Esophagus squamous epithelium (tissue), 5 donors: ENCODE measurements at places on chromosomes 11 and 22.

- no peak for DNase-seq
Measured at GRCh38 chr11:125168918-125169456, 4.4 kb downstream of the PKNOX2 start.

DNA sequence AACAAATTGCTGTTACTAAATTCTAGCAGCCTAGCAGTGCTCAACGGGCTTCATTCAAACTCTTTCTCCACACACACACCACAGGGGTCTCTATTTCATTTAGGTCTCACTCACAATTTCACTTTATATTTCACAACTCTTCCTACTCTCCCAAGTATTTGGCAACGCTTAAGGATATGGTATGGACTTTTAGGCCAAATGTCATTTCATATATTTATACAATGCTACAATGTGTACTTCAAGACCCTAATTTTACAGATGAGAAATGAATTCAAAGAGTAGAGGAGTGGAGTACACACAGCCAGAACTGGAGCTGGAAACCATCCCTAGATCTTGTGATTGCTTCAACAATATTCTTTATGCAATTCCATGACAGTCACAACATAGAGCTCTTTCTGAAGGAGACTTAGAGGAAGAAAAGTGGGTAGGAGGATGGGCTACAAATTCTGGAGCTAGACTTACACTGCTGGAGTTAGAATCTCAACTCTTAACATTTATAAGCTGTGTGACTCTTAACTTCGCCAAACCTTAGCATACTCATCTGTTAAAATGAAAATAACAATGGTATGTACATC, 2.5 kb upstream of the MS4A13 start:
- DNase-seq, result no peak

DNA sequence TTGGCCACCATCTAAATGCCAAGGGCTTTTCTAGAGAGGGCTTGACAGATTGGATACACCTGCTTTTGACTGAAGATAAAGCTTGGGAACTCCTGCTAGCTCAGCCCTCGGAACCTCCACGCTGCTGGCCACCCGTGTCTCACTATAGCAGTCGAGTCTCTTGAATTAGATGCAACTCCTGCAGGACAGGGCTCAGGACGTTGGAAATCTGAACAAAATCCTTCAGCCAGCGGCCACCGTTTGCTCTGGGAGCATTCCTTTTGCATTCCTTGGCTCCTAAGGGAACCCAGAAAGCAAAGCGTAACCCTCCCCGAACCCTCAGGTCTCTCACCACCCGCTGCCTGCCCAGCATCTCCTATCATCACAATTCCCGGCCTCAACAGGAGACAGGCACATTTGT, 77.8 kb downstream of the GRIK4 start:
- no peak for DNase-seq

DNA sequence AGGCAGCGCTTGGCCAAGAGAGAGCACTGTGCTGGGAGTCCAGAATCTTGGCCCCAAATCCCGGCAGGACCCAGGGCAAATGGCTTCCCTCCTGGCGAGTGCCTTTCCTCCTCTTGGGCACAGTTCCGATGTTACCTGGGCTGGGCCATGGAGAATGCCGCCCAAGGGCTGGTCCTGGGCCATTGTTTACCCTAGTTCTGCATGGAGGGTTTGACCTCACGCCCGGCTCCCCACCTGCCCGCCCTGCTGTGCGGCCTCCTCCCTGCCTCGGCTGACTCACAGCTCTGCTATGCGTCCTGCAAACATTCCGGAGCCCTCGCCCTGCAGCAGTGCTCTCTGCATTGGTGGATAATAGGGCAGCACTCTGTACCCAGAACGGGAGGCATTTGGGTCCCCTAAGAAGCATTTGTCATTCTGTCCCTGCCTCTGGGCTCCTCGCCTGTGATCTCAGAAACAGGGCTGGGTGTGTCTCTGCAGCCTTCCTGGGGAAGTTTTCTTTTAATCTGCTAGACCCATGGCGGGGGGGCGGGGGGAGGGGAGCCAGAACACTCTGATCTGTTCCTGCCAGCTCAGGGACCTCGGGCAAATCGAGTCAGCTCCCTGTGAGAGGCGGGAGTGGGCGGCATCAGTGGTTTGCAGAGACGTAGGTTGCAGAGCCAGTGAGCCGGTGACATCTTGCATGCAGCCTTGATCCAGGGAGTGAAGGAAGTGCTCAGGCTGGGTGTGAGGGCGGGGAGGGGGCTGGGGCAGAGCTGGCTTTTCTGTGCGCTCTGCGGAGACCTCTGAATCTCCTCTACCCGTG, 32.9 kb upstream of the SMIM38 start:
- no peak for DNase-seq

DNA sequence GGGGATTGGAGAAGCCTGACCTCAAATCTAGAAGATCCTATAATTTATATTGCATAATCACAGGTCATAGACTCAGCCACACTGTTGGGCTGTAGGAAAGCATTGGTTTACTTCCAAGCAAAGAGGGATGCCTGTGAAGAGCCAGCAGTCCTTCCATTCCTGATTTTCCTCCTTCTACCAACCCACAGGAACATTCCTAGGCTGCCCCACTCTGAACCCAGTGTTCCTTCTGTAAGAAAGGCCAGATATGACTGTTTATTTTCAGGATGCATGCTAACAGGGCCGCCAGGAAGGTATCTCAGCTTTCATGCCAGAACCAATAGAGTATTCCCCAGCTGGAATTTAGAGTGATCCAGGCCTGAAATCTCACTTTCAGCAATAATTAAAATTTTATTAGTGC, 197.1 kb downstream of the ETS1 start:
- no peak for DNase-seq

DNA sequence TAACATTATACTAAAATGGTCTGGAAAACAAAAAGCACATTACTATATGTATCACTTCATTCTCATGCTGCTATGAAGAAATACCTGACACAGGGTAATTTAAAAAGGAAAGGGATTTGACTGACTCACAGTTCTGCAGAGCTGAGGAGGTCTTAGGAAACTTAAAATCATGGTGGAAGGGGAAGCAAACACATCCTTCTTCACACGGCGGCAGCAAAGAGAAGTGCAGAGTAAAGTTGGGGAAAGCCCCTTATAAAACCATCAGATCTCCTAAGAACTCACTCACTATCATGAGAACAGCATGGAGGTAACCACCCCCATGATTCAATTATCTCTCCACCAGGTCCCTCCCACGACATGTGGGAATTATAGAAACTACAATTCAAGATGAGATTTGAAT, 60.0 kb downstream of the FAM181B start:
- DNase-seq, result no peak

- no peak for DNase-seq
Measured at GRCh38 chr11:12211331-12212065, 101.1 kb downstream of the MICAL2 start.

DNA sequence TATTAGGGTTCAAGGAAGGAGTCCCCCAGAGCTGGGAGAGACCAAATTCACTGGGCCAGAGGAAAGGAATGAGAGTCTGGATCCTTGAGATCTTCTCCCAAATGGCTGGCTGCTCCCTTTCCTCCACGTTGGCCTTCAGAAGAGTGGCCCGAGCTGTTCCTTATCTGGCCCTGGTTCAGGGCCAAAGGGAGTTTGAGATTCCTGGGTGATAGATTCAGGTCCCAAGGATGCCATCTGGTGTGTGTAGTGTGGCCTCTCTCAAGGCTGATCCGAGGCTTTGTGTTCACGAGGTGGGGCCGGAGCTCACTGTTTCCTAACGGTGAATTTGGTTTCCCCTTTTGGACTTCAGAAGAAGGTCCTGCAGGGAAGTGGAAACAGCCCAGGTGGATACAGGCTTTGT, 17.4 kb upstream of the ABCC8 start:
- DNase-seq, result no peak

DNA sequence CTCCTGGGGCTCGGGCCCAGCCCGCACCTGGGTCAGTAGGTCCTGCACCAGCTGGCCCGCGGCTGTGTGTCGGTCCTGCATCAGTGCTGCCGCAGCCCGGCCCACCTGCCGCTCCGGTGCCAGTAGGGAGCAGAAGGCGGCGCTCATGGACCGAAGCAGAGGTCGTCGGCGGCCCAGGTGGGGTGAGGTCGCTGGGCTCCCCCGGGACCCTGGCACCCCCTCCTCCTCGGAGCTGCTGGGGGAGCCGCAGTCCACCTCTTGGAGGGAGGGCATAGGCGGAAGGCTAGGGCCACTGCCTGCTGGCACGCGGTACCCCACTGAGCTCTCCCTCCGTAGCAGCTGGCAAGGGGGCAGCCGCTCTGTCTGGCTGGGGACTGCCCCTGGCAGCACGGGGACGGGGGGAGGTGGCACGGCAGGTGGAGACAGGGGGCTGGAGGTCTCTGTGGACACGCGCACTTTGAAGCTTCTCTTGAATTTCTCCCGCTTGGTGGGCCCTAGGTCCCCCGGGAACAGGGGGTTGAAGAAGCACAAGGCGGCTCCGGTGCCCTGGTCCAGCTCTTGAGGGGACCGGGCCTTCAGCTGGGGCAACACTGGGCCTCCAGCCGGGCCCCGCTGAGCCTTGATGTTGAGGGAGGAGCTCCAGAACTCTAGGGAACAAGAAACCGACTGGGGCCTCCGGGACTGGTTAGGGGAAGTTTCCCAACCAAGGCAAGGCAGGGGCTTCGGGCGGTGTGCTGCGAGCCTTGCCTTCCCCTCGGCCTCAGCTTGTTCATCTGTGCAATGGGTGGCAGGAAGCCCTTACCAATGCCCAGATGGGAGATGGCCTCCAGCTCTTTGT, 1.4 kb downstream of the RIN1 start:
- no peak for DNase-seq

DNA sequence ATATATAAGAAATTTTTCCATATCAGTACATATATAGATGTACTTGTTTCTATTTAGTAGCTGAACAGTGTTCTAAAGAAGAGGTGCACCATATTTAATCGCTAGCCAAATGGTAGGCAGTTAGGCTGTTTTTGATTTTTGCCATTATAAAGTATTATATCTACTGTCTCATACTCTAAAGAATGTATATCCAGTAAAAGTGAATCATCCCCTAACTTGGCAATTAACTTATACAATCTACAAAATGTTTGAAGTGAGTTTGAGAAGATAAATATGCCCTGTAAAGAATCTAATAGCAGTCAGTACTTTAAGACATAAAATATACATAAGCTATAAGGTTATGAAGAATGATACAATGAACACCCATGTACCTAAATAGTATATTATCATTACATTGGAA, 291.5 kb downstream of the SWAP70 start:
- DNase-seq, result no peak

DNA sequence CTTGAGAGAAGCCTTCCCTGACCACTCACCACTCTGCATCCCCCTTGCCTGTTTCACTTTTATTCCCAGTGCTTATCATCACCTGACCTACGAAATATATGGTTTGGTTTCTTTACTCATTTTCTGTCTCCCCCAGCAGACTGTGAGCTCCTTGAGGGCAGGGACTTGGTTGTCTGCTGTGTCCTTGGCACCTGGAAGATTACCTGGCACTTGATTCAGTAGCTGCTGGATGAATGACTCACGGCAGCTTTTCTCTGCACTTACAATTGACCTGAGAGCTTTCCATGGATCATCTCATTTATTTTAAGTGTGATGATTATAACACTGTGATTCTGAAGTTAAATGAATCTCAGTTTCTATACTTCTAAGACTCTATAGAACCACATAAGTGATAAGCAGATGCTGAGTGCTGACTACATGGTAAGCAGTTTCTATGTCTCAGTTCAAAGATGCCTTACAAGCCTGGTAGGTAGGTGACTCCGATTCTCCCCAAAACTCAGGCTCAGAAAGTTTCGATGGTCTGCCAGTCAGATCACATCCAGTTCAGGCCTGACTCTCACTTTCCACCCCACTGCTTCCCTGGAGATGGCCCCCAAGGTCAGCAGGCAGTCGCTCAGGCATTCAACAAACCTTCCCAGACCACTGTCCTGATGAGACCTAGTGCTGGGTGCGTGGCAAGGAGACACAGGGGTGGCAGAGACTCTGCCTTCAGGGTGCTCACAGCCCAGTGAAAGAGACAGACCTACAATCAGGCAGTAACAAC, 11.6 kb downstream of the IL2RB start:
- DNase-seq, result no peak

DNA sequence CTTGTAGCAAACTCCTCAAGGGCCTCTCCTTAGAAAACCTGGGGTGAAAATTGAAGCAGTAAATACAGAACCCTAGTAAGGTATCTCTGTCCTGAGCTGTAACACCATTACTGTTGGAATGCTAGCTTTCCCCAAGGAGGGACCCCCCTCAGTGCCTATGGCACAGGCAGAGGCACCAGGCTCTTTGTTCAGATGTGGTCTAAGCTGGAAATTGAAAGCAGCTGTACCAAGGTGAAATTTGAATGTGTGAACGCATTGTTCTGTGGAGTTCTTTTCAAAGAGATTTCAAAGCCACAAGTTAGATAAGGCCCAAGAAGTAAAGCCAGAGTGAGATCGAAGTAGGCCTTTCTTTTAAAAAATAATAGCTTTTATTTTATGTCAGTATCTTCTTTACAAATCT, 71.9 kb upstream of the HORMAD2 start:
- no peak for DNase-seq

DNA sequence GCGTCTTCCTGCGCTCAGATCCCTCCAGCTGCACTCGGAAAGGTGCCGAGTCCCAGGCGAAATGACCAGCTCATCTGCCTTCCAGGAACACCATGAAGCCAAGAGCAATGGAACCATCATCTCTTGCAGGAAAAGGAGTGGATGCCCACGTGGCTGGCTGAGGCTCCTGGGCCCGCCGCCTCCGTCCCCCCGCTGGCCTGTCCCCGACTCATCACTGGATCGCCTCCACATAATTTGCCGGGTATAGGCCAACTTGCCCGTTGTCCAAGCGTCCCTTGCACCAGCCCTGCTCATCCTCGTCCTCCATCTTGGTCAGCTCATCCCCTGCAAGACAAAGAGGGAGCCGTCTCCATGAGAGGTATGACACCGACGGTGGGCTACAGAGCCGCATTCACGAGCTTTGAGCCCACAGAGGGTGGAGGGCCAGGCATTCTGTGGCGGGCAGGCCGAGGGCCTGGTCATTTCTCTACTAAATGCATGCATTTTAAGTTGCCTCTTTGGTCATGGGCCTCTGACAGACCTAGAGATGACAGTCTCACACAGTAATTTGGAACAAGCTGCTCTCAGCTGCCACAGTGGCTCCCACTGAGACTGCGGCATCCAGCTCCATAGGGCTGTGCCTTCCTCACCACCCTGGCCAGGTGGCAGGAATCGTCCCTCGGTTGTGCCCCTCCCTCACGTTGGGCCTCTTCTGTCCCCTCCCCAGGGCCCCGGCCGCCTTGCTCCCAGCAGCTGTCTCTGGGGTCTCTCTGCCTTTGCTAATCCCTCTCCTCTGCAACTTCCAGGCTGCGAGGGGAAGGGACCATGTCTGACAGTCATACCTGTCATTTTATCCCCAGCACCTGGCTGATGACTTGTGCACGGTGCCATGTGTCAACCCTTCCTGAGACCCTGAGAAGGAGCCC, 14.3 kb upstream of the ARFGAP3 start:
- DNase-seq, result no peak

GRCh38 chr11:77806415-77806814, 14.1 kb downstream of the RSF1 start:
- no peak for DNase-seq

GRCh38 chr11:108774037-108774730, 109.3 kb downstream of the DDX10 start:
- DNase-seq, result no peak

GRCh38 chr22:36587289-36588154, 58.6 kb upstream of the EIF3D start:
- no peak for DNase-seq
